Neural progenitor cell (in vitro differentiated cells): ENCODE measurements at places on chromosomes 6 and 20. TPM values are rescaled to one million over a fixed set of nuclear protein-coding genes. Genes with fewer than 3 reads are reported as not detected.
A peak's percentile ranks its signal among the peaks of the same experiment; 100 is the strongest.

- H3K4me3 ChIP-seq = no peak overlapping the region
- no peak overlapping the region for H3K27ac ChIP-seq
- H3K36me3 ChIP-seq = no peaks in the 10 kb centered on the region
Observed at GRCh38 chr6:155444952-155445903, 10.4 kb downstream of the NOX3 start.

Gene SLC24A3
- 0.21 and 0.31 TPM in 2 replicates for total RNA-seq

DNA sequence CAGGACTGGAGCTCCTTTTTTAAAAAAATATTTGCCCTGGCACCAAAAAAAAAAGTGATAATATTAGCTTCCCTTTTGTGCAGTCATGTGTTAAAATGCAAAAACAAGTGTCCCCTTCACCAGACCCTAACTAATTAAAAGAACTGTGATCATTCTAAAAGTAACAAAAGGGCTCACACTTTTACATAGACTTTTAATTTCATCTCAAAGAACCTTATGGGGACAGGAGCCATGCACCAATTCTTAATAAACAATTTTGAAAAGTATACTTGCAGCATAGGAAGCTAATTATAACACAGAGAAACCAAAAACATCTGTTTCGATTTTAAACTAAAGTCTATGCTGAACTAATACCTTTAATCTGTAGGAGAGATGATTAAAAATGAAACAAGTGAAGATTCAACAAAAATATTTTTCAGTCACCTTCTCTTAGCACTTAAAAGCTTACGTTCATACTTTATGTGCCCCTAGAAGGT, 17.3 kb downstream of the STX7 start:
- no peak for DNase-seq
- H3K27me3 ChIP-seq = no peaks in the 10 kb centered on the region
- H3K36me3 ChIP-seq = no peaks in the 10 kb centered on the region
- H3K4me3 ChIP-seq = no peak overlapping the region
- no peaks in the 10 kb centered on the region for H3K4me1 ChIP-seq

Gene ESF1
- 14.8 and 29.1 TPM in 2 replicates for total RNA-seq

Gene ERVFRD-1
- total RNA-seq = not detected in 2 replicates

DNA sequence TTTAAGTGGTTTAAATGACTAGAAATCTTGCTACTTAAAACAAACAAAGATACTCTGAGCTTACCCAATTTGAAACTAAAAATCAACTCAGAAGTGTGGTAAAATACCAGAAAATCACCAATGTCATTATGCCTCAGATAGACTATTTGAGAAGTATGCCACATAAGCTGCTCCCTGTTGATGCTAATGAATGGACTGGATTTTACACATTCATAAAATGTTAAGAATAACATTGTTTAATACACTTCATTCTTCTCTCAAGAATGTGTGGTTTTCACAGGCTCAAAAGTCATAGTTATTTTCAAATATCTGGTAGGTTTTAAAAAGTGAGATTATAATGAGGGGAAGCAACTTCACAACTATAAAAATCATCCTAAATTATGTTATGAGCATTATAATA, 170.6 kb downstream of the TASP1 start:
- DNase-seq = no peak
- no peaks in the 10 kb centered on the region for H3K27me3 ChIP-seq
- H3K4me1 ChIP-seq = no peaks in the 10 kb centered on the region
- no peaks in the 10 kb centered on the region for H3K36me3 ChIP-seq
- H3K27ac ChIP-seq = no peak overlapping the region

GRCh38 chr20:37274851-37275524, 13.4 kb upstream of the GHRH start:
- no peak overlapping the region for H3K27ac ChIP-seq
- no peak overlapping the region for H3K4me3 ChIP-seq
- H3K36me3 ChIP-seq = no peaks in the 10 kb centered on the region
- no peaks in the 10 kb centered on the region for H3K27me3 ChIP-seq
- no peak for DNase-seq

- no peak overlapping the region for H3K4me3 ChIP-seq
- no peak overlapping the region for H3K27ac ChIP-seq
- no peak for DNase-seq
- no peaks in the 10 kb centered on the region for H3K36me3 ChIP-seq
- no peaks in the 10 kb centered on the region for H3K4me1 ChIP-seq
- H3K27me3 ChIP-seq = no peaks in the 10 kb centered on the region
Observed at GRCh38 chr6:135647521-135647920, 150.0 kb upstream of the AHI1 start.

DNA sequence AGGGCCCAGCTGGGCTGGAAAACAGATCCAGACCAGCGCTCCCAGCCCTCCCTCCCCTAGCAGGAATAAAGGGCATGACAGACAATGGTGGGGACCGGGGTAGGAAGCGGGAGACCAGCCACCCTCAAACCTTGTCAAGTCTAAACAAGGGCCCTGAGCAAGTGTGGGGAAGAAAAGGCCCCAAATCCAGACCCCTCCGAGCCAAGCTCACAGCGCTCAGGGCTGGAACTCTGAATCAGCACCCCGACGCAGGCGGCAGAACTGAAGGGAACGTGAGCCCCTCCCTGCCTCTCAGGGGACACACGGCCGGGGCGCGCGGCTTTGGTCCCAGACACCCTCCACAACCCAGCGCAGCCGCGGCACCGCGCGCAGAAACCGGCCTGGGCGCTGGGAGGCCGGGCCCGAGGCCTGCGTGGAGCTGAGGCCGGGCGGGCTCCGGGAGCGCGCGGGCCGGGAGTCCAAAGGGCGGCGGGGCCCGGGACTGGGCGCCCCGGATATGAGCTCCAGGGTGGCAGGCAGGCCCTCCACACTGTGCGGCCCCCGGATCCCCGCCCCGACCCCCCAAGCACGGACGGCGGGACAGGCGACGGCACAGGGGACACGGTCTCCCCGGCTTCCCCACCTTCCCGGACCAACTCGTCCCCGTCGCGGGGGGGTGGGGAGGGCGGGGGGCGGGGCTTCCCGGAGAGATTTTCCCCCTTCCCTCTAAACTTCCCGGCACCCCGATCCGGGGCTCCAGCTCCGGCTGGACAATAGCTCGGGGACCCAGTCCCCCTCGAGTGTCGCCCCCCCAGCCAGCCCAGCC, 641 bp downstream of the TEAD3 start:
- H3K36me3 ChIP-seq = no peaks in the 10 kb centered on the region
- H3K4me1 ChIP-seq = peaks cover 50% of the 10 kb centered on the region
- peak; percentile 77 for DNase-seq

Gene MYLK4
- total RNA-seq = 0.25 TPM in 1 of 2 replicates, not detected in the other

- no peaks in the 10 kb centered on the region for H3K27me3 ChIP-seq
- no peak for DNase-seq
- H3K4me3 ChIP-seq = no peak overlapping the region
- H3K36me3 ChIP-seq = no peaks in the 10 kb centered on the region
- H3K27ac ChIP-seq = no peak overlapping the region
Observed at GRCh38 chr6:33770124-33770832, 18.7 kb downstream of the LEMD2 start.

DNA sequence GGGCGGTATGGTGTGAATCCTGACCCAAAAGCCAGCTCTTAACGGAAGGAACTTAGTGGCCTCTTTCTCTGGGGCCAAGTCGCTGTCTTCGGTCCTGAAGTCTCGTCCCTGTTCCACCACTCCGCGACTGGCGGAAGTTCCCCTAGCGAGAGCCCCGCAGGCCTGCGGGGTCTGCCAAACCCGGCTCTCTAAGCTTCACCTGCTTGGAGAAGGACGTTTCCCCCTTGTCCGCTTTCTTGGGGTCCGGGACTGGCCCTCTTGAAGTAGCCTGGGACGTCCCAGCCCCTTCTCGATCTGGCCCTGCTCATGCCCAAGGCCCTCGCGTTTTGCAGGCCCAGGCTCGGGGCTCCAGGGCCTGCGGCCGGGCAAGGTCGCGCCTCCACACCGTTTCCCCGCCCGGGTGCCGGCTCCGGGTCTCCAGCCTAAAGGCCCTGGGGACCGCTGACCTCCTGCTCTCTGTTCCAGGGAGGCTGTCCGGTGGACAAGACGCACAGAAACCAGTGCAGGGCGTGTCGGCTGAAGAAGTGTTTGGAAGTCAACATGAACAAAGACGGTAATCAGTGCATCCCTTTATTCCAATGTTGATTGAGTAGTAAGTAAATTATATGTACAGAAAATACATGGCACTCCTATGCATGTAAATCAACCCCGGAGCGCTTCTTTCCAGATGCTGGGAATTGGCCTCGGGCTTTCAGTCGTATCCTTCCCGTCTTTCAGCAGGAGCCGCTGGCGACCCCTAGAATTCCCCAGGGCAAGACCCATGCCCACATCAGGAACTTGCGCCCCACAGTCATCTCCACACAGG, 8.8 kb downstream of the NR2E1 start:
- no peaks in the 10 kb centered on the region for H3K36me3 ChIP-seq
- H3K27ac ChIP-seq = no peak overlapping the region
- peak; percentile 91 for DNase-seq
- H3K4me3 ChIP-seq = no peak overlapping the region
- peaks cover 100% of the 10 kb centered on the region for H3K27me3 ChIP-seq

Gene TMEM244
- not detected in 2 replicates for total RNA-seq

DNA sequence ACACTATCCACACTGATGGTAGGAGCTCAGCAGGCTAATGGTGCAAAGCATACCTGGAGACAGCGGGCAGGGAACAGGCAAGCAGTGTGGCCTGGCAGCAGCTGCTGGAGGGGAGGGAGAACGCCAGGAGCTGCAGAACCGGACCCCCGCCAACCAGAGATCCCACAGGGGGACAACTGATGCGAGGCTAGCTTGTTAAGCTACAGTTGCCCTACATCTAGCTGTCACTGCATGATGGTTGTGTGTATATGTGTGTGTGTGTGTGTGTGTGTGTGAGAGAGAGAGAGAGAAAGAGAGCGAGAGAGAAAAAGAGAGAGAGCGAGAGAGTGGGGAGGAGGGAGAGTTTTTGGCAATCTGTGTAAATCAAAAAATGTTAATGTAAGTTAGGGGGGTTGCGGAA, 69.7 kb upstream of the NHSL1 start:
- H3K36me3 ChIP-seq = no peaks in the 10 kb centered on the region
- peaks cover 53% of the 10 kb centered on the region for H3K4me1 ChIP-seq
- no peaks in the 10 kb centered on the region for H3K27me3 ChIP-seq
- DNase-seq = no peak
- H3K27ac ChIP-seq = no peak overlapping the region

GRCh38 chr6:139586273-139586672, 211.8 kb upstream of the CITED2 start:
- H3K36me3 ChIP-seq = no peaks in the 10 kb centered on the region
- no peak overlapping the region for H3K4me3 ChIP-seq
- no peaks in the 10 kb centered on the region for H3K27me3 ChIP-seq
- DNase-seq = no peak
- no peak overlapping the region for H3K27ac ChIP-seq
- H3K4me1 ChIP-seq = peaks cover 38% of the 10 kb centered on the region

GRCh38 chr6:6811128-6812009, 222.8 kb downstream of the LY86 start:
- H3K4me1 ChIP-seq = peaks cover 29% of the 10 kb centered on the region
- DNase-seq = peak; percentile 47
- no peak overlapping the region for H3K27ac ChIP-seq
- peak overlapping the region; percentile 4 for H3K4me3 ChIP-seq
- no peaks in the 10 kb centered on the region for H3K27me3 ChIP-seq

Gene AFDN
- total RNA-seq = 261 and 357 TPM in 2 replicates

Gene PRL
- total RNA-seq = not detected in 2 replicates

Gene CBLN4
- not detected in 2 replicates for total RNA-seq

Gene MROH8
- 2.2 and 3.5 TPM in 2 replicates for total RNA-seq

Gene FAM162B
- 0.28 TPM in 1 of 2 replicates, not detected in the other for total RNA-seq

GRCh38 chr6:56250266-56250665, 2.9 kb upstream of the COL21A1 start:
- H3K36me3 ChIP-seq = no peaks in the 10 kb centered on the region
- peaks cover 24% of the 10 kb centered on the region for H3K27me3 ChIP-seq
- no peak overlapping the region for H3K4me3 ChIP-seq
- DNase-seq = no peak
- H3K4me1 ChIP-seq = no peaks in the 10 kb centered on the region
- H3K27ac ChIP-seq = no peak overlapping the region

GRCh38 chr20:16708602-16709001, 21.2 kb upstream of the SNRPB2 start:
- no peaks in the 10 kb centered on the region for H3K27me3 ChIP-seq
- DNase-seq = no peak
- H3K4me3 ChIP-seq = no peak overlapping the region
- no peaks in the 10 kb centered on the region for H3K36me3 ChIP-seq
- H3K4me1 ChIP-seq = no peaks in the 10 kb centered on the region

GRCh38 chr20:48679599-48679998, 148.2 kb downstream of the PREX1 start:
- H3K4me1 ChIP-seq = peaks cover 26% of the 10 kb centered on the region
- H3K4me3 ChIP-seq = no peak overlapping the region
- H3K27ac ChIP-seq = no peak overlapping the region

Gene CGA
- 0.46 TPM in 1 of 2 replicates, not detected in the other for total RNA-seq

DNA sequence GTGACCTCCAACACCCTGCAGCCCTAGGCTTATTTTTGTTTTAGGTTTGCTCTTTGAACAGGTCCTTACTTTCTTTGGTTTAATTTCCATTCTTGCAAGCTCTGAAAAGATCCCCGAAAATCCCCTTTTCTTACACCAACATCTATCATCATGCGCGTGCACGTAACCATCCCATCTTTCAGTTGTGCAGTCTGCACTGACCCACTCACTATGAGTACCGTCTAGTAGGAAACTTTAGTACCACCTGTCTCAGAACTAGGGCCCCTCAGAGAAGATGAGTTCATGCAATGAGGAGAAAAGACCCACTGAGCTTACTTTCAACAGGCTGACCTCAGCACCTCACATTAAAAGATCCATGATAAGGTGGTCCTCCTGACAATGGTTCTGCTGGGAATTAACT, 120.6 kb upstream of the AGPAT4 start:
- H3K4me1 ChIP-seq = peaks cover 9% of the 10 kb centered on the region
- H3K4me3 ChIP-seq = no peak overlapping the region
- no peak for DNase-seq
- no peaks in the 10 kb centered on the region for H3K27me3 ChIP-seq
- no peak overlapping the region for H3K27ac ChIP-seq

- DNase-seq = no peak
- no peak overlapping the region for H3K4me3 ChIP-seq
- no peaks in the 10 kb centered on the region for H3K36me3 ChIP-seq
- no peaks in the 10 kb centered on the region for H3K27me3 ChIP-seq
Observed at GRCh38 chr6:150875841-150876240, 10.3 kb downstream of the MTHFD1L start.
